ENCODE measurements at places on chromosomes 13 and 19. TPM values are rescaled to one million over a fixed set of nuclear protein-coding genes. Genes with fewer than 3 reads are reported as not detected.

The SMIM44 gene
- not detected for polyA plus RNA-seq

The ICAM5 gene
- 3.2 TPM for polyA plus RNA-seq

The VSTM1 gene
- 0.41 TPM for polyA plus RNA-seq

The KCNK6 gene
- 2.1 TPM for polyA plus RNA-seq

The NLRP12 gene
- polyA plus RNA-seq, result 0.36 TPM

The SIGLEC8 gene
- polyA plus RNA-seq, result 4.7 TPM

The TCF3 gene
- polyA plus RNA-seq, result 89.2 TPM

The ZNF536 gene
- 26.8 TPM for polyA plus RNA-seq

The SIGLEC11 gene
- polyA plus RNA-seq, result 0.53 TPM

The EID2B gene
- polyA plus RNA-seq, result 20.2 TPM

The C19orf67 gene
- polyA plus RNA-seq, result not detected

The NRTN gene
- polyA plus RNA-seq, result 0.53 TPM

The BICRA gene
- polyA plus RNA-seq, result 24.4 TPM

The IPO5 gene
- 111 TPM for polyA plus RNA-seq

The NBEA gene
- polyA plus RNA-seq, result 84.4 TPM

The TMPRSS9 gene
- 3.8 TPM for polyA plus RNA-seq

The ZNF792 gene
- 3.8 TPM for polyA plus RNA-seq

The PCDH9 gene
- 37.6 TPM for polyA plus RNA-seq

The KLF12 gene
- 35.0 TPM for polyA plus RNA-seq

The ZNF813 gene
- 3.1 TPM for polyA plus RNA-seq

The KLK15 gene
- not detected for polyA plus RNA-seq

The CNN1 gene
- polyA plus RNA-seq, result 4.2 TPM

The IL4I1 gene
- 1.3 TPM for polyA plus RNA-seq

All from spinal cord (tissue), 10 donors.